ENCODE measurements at places on chromosomes 5 and 9.

DNA sequence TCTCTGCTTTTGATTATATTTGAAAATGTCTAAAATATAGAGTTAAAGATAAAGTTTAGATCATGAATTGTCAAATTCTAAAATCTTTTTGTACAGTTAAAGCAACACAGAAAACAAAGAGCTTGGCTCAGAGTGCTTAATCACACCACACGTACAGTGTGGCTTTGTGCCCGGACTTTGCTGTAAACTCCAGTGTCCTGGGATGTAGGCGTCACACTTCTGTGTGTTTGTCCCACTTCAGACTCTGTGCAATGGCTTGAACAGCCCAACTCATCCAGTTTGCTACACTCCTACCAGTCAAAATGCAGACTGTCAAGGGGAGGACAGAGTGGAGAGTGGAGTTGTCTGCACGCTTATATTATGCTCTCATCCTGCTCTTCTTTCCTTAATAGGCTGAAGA lies 45.3 kb downstream of the SMARCA2 start:
- DNase-seq: no peak

- DNase-seq: peak; percentile 47
Observed at GRCh38 chr9:91162784-91163443, 198.8 kb downstream of the AUH start.

DNA sequence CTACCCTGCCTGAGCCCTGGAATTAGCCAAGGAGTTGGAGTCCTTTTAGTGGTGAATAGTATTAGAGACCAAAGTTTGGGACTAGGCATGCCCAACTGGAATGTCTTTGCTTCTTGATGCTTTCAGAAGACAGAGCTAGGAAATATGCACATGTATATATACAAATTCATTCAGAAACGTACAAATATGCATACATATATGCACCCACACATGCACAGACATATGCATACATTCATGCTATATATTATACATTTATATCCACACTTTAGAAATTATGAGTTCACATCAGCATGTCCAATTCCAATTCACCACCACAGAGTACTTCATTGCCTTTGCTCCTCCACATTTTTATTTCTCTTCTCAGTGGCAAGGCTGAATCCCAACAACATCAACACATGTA lies 398.3 kb upstream of the MPDZ start:
- DNase-seq: no peak

DNA sequence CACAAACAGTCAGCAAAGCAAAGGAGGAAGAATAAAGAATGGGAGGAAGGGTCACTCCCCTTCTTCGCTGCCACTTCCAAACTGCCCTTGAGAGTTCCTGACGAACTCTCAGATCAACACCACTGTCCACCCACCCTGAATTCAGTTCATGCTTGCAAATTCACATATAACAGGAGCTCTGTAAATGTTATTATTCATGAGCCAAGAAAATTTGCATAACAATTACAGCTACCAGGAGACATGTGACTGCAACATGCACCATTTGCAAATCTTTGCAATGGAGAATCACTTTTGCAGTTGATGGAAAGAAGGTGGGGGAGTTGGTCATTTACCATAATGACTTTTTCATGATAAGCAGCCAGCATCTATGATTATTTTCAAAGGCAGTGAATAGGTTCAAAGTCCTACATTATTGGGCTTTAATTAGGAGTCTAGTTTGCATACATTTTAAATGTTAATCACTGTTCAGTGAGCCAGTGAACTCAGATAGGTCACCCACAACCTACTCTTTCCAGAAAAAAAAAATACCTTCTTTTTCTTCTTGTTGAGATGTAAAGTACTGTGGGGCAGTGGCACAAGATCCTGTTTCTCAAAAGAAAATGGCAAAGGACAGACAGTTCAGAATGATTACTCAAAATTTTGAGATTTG lies 149.7 kb downstream of the CAAP1 start:
- no peak for DNase-seq

DNA sequence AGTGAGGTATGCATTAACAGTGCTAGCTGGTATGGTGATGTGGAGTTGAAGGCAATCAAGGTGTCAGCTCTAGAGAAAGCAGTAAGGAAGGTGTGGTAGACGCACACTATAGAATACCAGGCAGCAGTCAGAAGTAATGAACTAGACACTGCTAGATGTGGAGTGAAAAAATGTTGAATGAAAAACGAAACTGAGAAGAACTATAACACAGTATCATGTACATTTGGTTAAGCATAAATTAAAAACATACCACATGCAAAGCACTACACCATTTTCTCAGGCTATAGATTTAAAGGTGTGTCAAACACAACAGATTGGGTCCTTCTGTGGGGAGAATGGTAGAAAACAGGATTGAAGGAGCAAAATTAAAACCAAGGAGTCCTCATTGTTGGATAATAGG lies 15.4 kb downstream of the ZNF622 start:
- DNase-seq: no peak

GRCh38 chr5:124708086-124708485 lies 38.4 kb downstream of the ZNF608 start:
- DNase-seq: no peak

- DNase-seq: no peak
Observed at GRCh38 chr5:60540856-60541805, 158.8 kb downstream of the DEPDC1B start.

Measured in urothelium cell line (cell line).